ENCODE measurements at places on chromosomes 11 and 22.

- no peak for DNase-seq
Measured at GRCh38 chr11:36465449-36466163, 44.5 kb downstream of the TRAF6 start.

DNA sequence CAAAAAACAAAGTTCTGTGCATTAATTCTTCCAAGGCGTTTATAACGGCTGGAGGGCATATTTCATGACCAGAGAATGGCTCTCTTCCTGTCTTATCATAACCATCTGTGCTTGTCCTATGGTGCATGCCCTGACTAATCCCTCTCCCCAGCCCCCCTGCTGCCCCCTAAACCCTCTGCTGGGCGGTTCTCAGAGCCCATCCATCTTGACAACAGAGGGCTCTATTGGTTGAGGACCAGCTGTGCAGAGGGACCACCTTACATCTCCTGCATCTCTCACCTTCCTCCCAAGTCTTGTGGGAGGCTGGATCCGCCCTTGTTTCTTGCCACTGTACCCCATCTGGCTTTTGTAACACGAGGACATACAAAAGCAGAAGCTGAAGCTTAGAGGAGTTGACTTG, 282.1 kb downstream of the MIAT start:
- DNase-seq = no peak

GRCh38 chr11:65482306-65482850, 16.5 kb upstream of the MALAT1 start:
- no peak for DNase-seq

DNA sequence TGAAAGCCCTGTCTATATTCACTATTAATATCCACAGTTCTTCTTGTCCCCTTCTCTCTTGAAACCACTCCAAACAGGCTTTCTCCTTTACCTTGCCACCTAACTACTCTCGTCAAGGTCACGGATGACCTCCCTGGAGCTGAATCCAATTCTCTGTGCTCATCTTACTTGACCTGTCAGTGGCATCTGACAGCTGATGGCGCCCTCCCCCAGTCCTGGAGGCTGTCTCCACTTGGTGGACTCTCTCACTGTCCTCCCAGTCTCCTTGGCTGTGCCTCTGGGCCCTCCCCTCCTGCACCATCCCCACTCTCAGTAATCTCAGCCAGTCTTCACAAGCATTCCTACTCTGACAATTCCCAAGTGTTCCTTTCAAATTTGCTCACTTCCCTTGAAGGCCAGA, 8.7 kb downstream of the TNKS1BP1 start:
- no peak for DNase-seq

- no peak for DNase-seq
Measured at GRCh38 chr22:45617948-45618347, 53.7 kb upstream of the ATXN10 start.
